ENCODE measurements at places on chromosomes 1 and 21.

GRCh38 chr1:171521567-171521966, 36.2 kb downstream of the PRRC2C start:
- DNase-seq: no peak

DNA sequence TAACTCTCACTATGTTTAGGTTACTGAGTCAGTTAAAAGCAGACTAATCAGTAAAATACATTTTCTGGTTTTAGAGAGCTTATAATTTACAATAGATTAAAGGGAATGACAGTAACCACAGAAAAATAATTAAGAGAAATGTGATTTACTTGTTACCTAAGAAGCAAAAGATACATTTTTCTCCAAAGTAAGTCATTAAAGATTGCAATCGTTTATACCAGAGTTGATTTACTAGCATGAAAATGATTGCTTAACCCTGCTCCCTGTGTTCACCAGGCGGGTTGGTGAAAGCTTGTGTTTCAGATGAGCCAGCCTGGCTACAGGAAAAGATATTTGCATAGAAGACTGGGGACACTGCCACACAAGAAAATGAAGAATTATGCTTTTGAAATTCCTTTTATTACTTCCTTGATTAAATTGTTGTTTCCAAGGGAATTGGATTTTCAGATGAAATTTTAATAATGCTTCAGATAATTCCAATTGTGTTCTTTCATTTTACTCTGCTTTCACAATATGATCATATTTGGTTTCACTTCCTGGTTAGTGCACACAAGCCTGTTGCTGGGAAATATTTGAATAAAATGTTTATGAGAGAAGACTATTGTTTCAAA, 27.9 kb downstream of the LRRC8B start:
- peak; percentile 74 for DNase-seq

DNA sequence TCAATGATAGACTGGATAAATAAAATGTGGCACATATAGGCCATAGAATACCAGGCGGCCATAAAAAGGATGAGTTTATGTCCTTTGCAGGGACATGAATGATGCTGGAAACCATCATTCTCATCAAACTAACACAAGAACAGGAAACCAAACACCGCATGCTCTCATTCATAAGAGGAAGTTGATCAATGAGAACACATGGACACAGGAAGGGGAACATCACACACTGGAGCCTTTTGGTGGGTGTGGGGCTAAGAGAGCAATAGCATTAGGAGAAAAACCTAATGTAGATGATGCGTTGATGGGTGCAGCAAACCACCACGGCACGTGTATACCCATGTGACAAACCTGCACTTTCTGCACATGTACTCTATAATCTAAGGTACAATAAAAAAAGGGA, 883.4 kb upstream of the PRMT6 start:
- DNase-seq: peak; percentile 12

DNA sequence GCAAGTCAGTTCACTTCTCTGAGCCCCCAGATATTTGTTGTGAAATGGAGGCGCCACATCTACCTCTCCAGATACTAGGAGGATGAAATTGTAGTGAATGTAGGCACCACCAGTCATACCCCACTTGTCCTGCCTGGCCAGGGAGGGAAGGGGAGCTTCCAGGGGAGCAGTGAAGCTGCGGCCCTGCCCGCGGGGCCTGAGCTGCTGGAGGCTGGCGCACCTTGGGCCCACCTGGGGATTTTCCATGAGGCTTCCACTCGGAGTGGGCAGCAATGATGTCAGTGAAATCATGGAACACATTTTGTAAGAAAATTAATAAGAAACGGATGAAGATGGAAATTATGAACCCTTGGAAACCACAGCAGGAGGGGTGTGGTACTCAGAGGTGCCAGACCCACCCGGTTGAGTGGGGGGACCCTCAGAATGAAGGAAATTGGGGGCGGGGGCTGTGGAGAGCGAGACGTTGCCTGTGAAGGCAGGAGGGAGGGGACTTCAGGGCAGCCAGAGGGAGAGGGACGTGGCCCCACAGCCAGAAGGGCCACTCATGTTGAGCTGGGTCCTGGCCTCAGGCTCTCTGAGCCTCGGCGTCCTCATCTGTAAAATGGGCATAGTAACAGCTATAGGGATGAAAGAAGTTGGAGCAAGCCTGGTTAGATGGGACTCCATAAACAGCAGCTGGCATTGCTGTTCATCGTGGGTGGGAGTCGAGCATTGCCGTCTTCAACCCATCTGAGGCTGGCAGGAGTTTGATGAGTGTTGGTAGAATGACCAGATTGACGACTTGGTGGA, 101.6 kb downstream of the EPHB2 start:
- DNase-seq: no peak

- no peak for DNase-seq
Observed at GRCh38 chr1:51875291-51875772, 3.2 kb downstream of the NRDC start.

GRCh38 chr21:45401916-45402900, 2.8 kb upstream of the COL18A1 start:
- DNase-seq: no peak

GRCh38 chr1:97647776-97648175, 273.1 kb downstream of the DPYD start:
- no peak for DNase-seq

GRCh38 chr1:112961072-112961471, 5.1 kb upstream of the SLC16A1 start:
- DNase-seq: no peak

DNA sequence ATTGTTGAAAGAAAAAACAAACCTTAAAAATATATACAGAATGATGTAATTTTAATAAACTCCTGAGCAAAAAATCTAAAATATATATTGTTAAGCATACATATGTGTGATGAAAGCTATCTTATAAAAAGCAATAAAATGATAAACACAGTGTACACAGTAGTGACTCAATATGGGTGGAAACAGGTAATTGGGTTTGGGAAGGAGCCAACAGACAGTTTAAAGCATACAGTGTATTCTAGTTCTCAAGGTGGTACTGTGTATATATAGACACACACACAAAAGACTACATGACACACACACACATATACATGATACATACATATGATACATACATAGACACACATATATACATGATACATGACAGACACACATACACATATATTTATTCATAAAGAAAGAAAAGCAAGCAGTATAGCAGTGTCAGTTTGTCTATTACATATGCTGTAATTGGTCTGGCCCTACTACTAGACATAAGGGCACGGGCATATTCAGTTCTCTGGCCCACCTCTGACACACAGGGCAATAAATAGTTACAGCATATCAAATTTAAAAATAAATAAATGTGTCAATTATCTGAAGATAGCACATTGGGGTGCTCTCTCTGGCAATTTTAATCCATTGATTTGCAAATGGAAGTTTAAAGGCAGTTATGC, 330.2 kb downstream of the S1PR1 start:
- no peak for DNase-seq

- peak; percentile 15 for DNase-seq
Observed at GRCh38 chr1:19698181-19698580, 33.5 kb downstream of the HTR6 start.

GRCh38 chr1:228148196-228148861, 1.4 kb upstream of the GJC2 start:
- DNase-seq: no peak

DNA sequence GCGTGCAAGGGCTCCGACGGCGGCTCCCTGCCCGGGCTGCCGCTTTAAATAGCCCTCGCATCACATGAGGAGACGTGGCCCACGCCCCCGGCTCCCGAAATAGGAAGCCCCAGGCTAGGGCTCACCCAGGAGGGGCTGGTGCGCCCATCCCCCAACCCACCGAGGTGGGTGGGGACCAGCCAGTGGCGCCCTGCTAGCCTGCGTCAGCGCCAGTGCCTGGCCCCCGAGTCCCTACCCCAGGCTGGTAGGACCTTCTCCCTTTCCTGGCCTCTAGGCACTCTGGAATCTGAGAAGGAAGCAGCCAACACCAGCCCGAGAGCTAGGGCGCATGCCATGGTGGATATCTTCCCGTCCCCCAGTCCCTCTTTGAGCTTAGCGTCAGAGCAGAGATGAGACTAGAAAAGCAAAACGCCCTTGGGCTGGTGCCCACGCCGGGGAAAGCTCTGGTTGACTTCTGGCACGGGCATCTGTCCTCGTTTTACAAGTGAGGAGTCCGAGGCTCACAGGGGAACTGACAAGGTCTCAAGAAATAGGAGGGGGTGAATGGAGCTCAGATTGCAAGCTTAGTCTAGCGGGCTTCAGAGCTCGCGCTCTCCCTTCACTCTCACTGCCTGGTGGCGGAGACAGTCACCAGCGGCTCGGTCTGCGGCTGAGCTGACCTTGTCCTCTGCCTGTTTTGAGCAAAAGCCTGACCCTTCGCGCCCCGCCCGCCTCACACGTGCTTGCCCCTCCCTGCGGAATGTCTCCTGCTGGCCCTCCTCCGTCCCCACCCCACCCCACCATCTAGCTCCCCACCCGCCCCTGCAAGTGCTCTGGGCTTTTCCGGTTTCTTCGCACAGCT, at the start of gene FABP3:
Gene FABP3, minus strand, starts transcription at position 21 of the 841 bp plus-strand sequence. CDS start 62 bp downstream, outside the sequence.
- DNase-seq: peak; percentile 8

DNA sequence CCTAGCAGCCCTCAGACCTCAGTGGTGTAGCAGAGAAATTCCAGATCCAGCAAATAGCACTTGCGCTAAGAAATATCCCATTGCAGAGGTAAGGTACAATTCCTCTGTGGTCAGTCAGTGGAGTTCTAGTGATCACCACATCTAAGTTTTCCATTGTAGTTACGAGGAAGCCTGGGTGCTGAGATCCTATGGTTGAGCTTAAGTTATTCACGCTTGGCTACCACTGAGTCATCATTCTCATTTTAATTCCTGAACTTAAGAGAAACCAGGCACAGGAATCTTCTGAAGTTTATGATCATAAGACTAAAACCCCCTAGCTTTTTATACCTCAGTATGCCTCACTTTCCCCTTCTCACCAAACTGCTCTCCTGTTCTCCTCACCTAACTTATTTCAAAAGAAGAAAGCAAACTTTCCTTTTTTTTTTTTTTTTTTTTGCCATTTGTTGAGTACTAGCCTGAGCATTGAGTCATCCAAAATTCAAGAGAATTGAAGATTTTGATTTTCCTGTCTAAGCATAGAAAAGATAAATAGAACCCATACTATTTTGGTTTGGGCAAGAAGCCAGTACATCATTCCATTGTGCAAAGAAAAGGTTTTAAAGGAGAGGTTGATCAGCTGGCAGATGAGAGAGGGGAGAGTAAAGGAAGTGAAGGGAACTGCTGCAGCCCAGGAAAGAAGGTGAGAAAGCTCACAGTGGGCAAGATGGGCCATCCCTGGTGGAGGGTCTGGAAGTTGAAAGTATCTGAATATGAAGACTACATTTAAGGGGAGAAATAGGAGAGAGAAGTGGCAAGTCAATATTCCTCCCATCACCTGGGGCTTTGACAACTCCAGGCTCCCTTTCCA, 39.9 kb downstream of the SERBP1 start:
- no peak for DNase-seq

DNA sequence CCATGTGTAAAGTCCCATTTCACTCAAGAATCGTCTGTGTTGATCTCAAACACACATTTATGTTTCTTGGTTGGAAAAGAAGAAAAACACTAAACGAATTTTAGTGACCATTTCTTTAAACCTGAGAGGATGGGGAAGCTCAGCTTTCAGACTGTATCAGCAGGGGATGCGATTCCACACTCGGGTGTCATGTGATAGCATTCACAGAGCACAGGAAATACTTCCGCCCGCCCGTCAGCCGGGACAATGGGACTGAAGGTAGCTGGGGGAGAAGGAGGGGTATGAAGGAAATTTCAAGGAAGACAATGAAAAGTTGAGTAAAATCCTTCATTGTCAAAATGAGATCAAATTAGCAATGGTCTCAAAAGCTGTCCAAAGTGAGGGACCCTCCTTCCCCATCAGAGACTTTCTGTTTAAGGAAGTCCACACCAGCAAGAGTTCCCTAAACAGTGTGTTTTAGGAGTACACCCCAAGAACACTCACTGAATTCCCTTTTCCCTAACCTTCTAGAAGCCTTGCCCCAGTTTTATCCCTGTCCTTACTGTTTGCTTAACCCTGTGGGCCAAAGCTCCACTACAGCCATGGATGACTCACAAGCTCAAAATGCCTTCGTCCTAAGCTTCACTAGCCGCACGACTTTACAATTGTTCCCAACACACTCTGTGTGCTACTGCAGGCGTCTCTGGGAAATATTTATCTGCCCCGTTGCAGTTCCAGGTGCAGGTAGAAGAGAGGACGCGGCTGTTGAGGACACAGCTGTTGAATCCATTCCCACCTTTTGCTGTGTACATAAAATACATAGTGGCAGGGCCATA, 51.4 kb upstream of the SIM2 start:
- DNase-seq: no peak

DNA sequence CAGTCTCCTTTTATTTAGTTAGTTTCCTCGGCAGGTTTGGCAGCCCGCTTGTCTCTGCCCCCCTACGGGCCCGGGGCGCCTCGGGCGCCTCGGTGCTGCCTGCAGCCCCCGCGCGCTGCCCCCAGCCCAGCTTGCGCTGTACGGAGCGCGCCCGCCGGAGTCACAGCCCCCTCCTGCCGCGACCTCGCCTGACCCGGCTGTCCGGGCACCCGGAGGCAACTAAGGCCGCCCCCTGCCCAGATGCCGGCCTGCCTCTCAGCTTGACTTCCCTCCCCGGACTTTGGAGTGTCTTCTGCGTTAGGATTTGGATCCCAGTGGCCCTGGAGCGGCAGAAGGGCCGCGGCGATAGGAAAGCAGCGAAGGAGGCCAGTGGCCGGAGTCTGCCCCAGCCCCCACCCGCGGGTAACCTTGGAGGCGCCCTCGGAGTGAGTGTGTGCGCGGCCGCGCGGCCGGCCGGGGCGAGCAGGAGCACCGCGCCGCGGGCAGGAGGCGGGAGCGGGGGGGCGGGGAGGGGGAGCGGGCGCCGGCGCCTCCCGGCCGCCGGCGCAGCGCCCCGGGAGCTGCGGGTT, 7.6 kb downstream of the CDKN2C start:
- DNase-seq: no peak

DNA sequence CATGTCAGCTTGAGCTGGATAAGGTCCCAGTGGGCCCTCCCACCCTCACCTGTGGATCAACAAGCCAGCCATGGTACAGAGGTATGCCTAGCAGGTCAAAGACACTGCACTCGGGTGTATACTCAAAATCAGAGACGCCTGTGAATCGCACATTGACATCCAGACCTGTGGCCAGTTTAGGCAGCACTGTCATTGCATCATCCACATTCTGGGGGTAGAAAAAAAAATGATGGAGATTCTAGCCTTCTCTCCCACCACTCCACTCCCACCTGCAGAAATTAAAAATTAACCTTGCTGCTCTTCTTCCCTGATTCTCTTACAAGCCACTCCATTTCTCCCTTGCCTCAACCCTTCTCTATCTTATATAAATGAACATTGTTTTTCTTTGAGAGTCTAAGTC, 6.3 kb downstream of the MINDY1 start:
- peak; percentile 1 for DNase-seq

DNA sequence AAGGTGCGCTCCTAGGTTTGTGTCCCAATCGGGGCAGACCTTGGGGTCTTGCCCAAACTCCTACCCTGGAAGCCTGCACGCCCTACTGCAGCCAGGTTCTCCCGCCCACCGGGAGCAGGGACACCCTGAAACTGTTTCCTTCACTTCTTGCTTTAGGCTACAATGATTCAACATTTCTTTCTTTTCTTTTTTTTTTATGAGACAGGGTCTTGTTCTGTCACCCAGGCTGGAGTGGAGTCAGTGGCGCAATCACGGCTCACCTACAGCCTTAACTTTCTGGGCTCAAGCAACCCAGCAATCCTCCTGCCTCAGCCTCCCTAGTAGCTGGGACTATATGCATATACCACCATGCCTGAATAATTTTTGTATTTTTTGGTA, 75.8 kb downstream of the ITPKB start:
- no peak for DNase-seq

- DNase-seq: no peak
Observed at GRCh38 chr1:168261390-168261789, 19.3 kb upstream of the TBX19 start.

- DNase-seq: peak; percentile 84
Observed at GRCh38 chr1:156599811-156600210, 1.5 kb downstream of the GPATCH4 start.
